HAP-1 (cell line): ENCODE measurements at places on chromosomes 4 and X.

DNA sequence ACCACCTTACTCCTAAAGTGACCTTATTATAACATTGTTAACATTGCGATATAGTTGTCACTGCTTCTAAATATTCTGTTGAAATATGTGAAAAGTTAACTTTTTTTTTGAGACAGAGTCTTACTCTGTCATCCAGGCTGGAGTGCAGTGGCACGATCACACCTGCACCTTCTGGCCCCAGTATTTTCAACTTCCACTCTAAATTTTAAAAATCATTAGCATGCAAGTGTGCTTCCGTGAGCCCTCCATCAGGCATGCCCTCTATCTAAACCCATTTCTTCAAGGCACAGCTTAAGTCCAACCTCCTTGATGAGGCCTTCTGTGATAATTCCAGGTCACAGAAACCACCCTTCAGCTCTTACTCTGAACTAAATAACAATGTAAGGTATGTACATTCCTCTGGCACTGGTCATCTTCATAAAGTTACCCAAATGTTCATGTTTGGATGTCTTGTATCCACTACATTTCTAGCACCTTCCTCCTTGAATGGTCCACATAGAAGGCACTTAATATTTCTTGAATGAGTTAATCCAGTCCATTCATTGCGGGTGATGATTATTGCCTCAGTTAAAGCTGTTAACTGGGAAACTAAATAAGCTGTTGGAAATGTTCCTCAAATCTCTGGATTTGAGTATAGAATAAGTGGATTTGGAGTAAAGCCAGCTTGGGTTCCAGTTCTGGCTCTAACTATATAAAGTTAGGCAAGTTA, 38.6 kb upstream of the TMEM131L start:
- no peak for DNase-seq

GRCh38 chrX:153672531-153673427, 834 bp downstream of the PNCK start:
- DNase-seq, result peak; percentile 43

DNA sequence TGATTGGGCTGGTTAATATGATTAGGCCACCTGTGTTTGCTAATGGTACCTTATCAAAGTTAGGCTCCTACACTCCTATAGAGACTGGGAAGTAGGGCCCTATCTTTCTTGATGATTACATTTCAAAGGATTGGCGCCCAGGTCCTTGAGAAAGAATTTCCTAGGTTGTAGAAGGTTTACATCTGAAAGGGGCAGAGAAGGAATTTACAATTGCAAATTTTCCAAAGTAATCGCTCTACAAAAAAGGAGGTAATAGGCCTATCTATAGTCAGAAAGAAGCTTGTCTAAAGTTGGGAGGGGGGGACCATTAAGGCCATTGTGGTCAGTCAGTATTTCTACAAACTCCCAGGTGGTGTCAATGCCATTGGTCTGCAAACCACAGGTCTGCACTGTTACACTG, 638.4 kb downstream of the IL1RAPL1 start:
- DNase-seq, result no peak

DNA sequence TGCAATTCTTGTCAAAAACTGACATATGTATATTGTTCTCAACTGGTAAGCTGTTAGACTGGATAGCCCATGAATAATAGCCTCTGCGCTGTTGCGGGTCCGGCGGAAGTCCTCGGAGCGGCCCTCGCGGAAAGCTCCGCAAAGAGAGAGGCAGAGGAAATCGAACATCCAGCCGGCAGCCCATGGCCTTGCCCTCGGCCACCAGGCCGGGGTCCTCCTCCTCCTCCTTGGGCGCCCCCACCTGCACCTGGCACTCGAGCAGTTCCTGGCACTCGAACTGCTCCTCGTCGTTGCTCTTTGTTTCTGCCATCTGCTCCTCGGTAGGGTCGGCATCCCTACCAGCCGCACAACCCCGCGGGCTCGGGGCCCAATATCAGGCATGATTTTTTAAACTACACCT, 1176.3 kb downstream of the PCDH18 start:
- no peak for DNase-seq

DNA sequence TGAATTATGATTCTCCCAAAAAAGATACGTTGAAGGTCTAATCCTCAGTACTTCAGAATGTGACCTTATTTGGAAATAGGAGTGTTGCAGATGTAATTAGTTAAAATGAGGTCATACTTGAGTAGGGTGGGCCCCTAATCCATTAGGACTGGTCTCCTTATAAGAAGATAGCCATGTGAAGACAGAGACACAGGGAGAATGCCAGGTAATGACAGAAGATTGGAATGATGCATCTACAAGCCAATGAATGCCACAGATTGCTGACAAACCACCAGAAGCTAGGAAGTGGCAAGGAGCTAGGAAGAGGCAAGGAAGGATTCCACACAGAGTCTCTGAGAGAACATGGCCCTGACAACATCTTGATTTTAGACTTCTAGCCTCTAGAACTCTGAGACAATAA, 7.4 kb upstream of the RPS6KA3 start:
- no peak for DNase-seq

DNA sequence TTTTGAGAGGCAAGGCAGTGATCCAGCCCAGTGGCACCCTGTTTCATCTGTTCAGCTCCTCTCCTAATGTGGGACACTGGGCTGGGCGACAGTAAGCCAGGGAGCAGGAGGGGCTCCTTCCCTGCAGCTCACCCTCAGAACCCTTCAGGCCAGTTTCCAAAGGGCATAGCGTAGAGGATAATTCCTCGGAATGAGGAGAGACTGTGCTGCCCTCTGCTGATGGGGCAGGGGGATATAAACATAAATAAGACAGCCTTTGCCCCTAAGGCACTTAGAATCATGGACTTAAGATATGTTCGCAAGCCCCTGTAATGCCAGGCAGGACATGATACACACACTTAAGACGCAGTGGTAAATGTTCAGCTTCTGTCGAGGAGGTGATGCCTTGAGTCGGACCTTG, 27.9 kb upstream of the ZNF185 start:
- no peak for DNase-seq

DNA sequence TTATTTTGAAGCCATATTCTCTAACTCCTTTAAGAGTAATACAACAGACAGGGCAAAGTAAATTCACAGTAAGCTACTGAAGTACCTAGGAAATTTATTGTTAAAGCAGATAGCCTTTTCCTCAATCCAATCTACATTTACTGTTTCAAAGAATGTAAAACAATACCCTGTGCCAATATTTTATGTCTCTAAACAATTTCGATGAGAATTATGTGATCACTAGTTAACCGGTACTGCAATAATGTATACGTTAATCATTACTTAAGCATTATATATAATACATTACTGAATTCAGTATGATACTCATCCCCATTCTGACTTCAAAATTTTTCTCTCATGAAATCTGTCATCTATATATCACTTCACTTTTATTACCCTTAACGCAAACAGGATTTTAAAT, 28.5 kb downstream of the KLHL13 start:
- no peak for DNase-seq

DNA sequence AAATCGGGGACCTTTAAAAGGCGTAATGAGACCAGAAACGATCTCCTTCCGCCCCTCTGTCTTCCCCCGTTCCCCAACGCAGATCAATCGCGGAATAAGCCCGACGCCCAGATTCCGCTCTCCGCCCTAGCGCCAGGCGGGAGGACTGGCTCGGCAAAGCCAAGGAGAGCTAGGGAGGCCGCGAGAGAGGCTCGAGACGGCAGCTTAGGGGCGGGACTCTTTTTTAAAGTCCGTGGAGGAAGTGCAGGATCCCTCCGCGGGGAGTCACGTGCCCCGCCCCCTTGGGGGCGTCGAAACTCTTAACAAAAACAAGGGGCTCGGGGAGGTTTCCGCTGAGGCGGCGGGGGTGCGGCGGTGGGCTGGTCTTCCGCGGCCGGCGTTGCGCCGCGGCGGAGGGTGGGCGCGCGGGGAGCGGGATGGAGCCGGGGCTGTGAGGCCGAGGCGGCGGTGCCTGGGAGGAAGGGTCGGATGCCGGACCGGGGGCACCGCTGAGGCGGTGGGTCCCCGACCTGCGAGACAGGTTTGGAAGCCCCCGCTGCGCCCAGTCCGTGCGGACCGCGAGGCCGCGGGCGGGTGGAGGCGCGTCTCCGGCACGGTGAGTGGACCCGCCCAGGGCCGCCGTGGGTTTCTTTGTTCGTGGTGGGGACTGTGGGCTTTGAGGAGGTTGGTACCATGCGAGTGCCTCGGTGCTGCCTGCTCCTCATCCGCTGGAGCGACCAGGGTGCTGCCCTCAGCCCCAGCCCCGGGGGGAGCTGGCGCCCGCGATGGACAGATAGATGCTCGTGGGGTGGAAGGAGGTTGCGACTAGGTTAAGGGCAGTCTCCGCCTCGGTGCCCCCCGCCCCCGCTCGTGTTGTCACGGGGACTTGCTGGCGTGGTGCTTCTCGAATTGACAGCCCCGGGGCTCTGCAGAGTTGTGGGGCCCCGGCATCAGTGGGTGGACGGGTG, at the start of gene CCNG2:
TSS of gene CCNG2 (plus strand) at position 296 of the 947 bp plus-strand sequence. CDS start 1,326 bp downstream, outside the sequence.
- DNase-seq, result peak; percentile 86

DNA sequence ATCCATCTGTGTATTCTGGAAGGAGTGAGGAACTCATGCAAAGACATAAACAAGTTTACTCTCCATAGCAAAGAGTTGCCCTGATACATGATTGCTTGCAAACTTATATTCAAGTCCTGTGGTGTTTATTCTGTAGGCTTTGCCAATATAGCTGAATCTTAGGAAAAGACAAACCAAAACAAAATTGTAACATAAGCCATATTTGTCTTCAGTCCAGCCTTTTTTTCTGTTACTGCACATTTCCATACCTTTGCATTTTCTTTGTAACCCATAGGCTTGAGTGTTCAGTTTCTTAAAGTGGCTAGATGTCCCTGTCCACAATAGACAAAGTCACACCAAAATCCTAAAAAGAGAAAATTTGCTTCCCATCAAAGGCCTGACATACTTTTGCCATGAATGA, 120.4 kb downstream of the PPARGC1A start:
- no peak for DNase-seq

DNA sequence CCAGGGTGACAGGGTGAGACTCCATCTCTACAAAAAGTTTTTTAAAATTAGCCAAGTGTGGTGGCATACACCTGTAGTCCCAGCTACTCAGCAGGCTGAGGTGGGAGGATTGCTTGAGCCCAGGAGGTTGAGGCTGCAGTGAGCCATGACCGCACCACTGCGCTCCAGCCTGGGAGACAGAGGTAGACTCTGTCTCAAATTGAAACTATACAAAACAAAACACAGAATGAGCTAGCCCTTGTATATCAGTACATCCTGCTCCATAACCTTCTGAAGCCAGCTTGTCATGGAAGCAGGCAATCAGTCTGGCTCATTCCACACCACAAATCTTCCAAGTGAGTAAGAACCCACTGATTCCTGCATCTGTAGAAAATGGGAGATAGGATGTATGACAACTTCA, 49.0 kb downstream of the CD99L2 start:
- no peak for DNase-seq

- DNase-seq, result no peak
Measured at GRCh38 chr4:183335369-183335940, 13.2 kb upstream of the CLDN24 start.

DNA sequence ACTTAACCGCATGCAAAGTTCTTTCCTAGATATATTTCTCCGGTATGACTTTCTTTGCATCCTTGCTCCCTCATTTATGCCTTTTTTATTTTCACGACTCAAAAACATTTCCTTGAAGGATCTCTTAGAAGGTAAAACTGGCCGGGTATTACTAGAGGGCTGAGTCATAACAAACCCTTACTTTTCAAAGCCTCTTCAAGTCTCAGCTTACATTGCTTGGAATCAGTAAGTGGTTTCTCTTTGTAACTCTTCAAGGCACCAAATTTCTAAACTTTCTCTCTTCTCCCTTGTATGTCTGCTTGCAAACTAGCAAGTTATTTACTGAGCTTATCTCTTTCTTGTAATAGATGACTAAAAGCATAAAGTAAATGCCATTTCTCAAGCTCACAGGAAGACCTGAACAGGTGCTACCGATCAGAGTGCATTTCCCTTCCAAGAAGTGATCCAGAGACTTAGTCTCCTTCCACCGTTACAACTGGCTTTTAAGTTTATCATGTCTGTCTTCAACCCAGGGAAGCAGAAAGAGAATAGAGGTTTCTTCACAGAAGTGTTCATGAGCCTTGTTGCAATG, 75.5 kb downstream of the ANXA10 start:
- DNase-seq, result no peak

DNA sequence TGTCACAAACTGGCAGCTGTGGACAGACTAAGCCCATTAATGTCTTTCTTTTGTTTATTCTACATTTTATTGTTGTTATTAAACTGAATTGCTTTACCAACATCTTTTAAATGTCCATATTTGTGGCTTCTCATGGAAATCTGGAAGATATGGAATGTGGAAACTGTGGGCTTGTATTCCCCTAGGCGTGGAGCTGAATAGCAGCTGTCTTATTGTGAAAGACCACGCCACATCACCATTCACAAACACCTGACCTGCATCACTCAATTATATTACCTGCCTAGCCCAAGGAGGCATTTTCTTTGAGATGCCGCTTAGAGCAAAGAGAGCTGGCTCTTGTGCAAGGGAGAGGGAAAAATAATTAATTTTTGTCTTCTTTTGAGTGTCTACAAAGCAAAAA, 96.9 kb upstream of the GPRIN3 start:
- no peak for DNase-seq

DNA sequence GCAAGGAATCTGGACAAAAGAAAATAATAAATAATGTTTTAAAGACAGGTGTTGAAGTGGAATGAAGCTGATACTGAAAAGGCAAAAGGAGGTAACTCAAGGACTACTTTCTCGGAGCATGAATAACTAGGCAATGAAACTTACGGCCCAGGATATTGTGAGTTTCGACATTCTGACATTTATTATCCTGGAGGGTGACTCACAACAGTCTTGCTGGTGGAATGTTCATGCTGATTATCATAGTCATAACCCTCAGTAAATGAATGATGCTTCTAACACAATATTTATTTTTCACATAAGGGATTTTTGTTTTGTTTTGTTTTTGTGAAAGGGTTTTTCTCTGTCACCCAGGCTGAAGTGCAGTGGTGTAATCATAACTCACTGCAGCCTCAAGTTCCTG, 147.0 kb upstream of the HPGD start:
- no peak for DNase-seq

DNA sequence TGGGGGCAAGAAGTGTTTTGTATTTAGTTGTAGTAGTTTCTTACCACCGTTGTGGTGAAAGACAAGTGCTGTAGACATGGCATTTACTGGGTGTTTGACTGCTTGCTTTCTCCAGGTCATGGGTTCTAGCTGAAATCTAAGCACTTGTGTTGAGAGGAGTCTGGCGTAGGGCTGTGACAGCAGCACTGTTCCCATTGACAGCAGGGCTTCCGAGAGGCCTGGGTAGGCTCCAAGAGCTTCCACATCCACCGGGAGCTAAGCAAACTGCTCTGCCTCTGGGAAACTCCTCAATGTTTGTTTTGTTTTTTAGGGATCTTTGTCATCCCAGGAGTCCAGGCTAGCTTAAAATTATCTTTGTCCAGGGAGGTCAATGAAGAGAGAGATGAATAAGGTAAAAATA, 44.3 kb downstream of the BMPR1B start:
- DNase-seq, result no peak

GRCh38 chr4:39706334-39706733, 8.4 kb downstream of the UBE2K start:
- DNase-seq, result no peak

GRCh38 chrX:1750267-1750666, 135.4 kb downstream of the ASMT start:
- no peak for DNase-seq
